ENCODE measurements at places on chromosomes 7 and 10.

DNA sequence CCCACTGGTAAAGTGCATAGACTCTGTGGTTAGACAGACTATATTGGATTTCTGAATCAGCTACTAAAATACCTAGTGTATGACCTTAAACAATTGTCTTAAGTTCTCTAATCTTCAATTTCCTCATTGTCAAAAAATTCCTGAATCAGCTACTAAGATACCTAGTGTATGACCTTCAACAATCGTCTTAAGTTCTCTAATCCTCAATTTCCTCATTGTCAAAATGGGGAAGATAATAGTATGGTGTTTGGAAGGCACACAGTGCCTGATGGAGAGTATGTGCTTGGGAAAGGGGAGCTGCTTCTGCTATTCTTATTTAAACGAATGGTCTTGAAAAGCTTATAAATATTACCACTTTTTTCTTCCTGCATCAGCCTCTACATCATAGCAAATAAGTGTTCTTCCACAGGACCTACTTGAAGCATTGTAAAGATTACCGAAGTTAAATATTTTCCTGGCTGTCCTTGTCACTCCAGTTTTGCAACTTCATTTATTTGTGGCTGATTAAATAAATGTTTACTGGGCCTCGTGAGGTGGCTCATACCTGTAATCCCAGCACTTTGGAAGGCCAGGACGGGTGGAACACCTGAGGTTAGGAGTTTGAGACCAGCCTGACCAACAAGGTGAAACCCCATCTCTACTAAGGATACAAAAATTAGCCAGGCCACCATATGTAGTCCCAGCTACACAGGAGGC lies 64.4 kb upstream of the ITGA8 start:
- no peak for DNase-seq

DNA sequence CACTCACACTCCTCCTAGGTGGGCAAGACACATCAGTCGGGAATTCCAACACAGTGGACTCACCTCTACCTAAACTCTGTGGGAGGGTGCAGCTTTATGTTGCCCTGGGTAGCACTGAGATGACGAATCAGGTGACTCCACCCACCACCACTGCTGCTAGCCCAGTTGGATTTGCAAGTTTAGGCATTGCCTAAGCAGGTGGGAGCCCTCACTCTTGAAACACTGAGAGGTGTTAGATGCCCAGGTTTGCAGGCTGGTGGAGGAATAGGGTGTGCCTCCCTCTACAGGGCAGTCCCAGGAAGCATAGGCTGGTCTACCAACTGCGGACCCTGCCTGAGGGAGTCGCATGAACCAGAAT lies 708.9 kb downstream of the POM121L12 start:
- DNase-seq, result no peak

GRCh38 chr7:73366990-73367389 lies 39.0 kb downstream of the FKBP6 start:
- DNase-seq, result no peak

DNA sequence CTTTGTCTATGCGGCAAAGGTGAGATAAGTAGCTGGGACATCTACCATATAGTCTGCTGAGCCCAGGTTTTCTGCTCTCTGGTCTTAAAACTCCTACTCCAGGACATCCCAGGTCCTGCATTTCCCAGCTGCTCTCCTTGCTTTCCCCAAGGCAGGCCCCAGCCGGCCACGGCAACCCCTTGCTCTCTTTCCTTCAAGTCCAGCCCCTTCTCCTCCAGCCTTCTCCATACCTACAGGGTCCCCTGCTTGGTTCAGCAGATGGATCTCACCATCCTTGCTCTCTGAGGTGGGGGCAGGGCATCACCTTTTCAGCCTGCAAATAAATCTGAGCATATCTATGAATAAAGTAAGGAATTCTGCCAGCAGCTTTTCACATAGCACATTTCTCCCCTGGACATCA lies 8.7 kb downstream of the GIMAP5 start:
- DNase-seq, result no peak

- no peak for DNase-seq
Measured at GRCh38 chr10:11108356-11108755, 90.7 kb downstream of the CELF2 start.

DNA sequence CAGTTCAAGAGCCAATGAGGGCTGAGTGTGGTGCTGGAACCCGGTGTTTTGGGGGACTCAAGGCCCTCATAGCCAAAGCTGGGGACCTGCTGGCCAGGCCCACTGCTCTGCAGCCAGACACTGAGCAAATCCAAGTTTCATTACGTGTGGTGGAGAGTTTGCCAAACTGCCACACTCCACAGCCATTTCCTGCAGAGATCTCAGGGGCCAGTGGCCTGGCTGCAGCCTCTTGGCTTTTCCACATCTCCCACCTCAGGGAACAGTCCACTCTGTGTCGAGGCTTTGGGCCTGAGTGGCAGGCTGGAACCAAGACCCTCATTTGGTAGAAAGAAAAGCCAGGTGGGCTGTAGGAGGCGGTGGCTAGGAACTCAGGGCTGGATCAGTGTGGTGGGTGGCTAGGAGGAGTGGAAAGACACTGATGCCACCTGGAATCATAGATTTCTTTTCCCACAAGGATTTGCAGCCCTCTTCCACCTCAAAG lies 3.2 kb downstream of the HOXA11 start:
- no peak for DNase-seq

- no peak for DNase-seq
Measured at GRCh38 chr7:50863053-50863452, 80.4 kb upstream of the GRB10 start.

GRCh38 chr7:26011039-26011696 lies 140.8 kb upstream of the NFE2L3 start:
- no peak for DNase-seq

DNA sequence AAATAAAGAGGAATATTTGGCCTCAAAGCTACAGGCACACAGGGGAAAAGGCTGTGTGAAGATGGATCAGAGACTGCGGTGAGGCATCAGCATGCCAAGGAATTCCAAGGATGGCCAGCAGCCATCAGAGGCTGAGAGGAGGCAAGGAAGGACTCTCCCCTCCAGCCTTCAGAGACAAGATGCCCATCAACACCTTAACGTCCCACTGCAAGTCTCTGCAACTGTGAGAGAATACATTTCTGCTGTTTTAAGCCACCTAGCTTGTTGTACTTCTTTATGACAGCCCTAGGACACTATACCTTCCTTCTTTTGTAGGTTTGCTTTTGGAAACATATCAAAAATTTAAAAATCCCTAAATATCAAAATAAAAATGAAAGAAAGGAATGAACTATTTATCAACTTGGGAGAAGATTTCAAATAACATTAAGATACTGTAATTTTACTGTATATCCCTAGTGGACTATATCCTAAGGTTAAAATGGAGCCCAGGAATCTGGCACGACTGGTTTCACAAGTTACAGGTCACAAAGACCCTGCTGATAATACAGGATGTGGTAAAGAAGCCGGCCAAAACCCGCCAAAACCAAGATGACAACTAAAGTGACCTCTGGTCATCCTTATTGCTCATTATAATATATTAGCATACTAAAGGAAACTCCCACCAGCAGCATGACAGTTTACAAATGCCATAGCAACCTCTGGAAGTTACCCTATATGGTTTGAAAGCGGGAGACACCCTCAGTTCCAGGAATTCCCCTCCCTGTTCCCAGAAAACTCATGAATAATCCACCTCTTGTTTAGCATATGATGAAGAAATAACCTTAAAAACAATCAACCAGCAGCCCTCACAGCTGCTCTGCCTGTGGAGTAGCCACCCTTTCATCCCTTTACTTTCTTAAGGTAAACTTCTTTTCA lies 185.2 kb downstream of the AVL9 start:
- DNase-seq, result no peak

DNA sequence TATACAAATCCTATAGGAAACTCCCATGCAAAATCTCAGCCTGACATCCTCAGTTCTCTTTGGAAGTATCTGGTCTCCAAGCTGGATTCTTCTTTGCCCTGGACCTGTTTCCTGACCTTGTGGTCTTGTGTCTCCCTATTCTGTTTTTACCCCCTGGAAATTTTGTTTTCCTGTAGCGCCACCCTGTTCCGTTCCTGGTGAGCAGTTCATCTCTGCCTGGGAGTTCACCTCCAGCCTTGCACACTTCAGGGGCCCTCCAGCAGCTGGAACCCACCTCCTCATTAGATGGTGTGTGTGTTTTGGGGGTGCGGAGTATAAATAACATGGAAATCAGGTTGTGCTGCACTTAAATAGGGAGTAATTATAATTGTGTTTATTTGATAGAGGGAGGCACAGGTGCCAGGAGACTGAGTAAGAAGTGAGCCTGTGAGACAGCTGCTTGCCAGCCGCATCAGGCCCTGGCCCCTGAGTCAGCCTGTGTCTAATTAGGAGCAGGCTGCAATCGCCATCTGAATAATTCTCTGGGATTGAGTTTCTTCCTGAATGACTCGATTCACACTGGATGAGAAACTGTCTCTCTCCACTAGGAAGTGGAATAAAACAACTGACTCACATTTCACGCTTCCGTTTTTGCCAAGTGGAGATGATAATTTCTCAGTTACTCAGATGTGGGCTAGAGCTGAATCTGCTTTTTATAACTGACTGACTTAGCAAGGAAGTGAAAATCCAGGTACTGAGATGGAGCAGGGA lies 69.4 kb upstream of the HECTD2 start:
- DNase-seq, result no peak

DNA sequence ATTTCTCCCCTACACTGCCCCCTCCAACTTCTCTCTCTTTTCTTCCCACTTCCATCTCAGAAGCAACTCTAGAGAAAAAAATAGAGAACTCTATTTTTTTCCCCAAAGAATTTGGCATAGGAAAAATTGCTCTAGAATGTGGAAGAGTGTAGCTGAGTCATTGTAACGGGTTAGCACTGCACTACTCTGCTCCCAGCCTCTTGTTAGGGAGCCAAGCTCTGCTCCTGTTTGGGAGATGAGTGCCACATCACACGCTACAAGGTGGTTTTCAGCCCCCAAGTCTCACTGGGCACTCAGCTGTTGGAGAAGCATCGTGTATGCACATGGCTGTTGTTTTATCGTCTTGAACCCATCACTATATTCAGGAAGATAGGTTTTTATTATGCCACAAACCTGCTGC lies 136.4 kb downstream of the BMPER start:
- no peak for DNase-seq

- no peak for DNase-seq
Measured at GRCh38 chr10:49606981-49607535, 3.1 kb upstream of the SLC18A3 start.

- peak; percentile 95 for DNase-seq
Measured at GRCh38 chr10:15168786-15169554, 477 bp upstream of the NMT2 start.

GRCh38 chr10:12490963-12491362 lies 141.6 kb downstream of the CAMK1D start:
- DNase-seq, result no peak

Measured in activated CD8-positive, alpha-beta memory T cell treated with anti-CD3 and anti-CD28 coated beads for 1 hour (primary cell).